AG08396 (cell line): ENCODE measurements at places on chromosomes 7 and 10.

GRCh38 chr7:16645593-16646471 lies at the start of the genes ANKMY2 and BZW2:
ANKMY2 (minus strand) TSS chr7:16645754; CDS start chr7:16645573, 181 bp downstream.
BZW2 (plus strand) TSS chr7:16646181; CDS start chr7:16665444, 19,263 bp downstream.
- DNase-seq = peak; percentile 97

- DNase-seq = no peak
Observed at GRCh38 chr7:2583798-2584580, 25.2 kb downstream of the IQCE start.

GRCh38 chr7:143104759-143105158 lies 27.1 kb upstream of the PIP start:
- DNase-seq = no peak

DNA sequence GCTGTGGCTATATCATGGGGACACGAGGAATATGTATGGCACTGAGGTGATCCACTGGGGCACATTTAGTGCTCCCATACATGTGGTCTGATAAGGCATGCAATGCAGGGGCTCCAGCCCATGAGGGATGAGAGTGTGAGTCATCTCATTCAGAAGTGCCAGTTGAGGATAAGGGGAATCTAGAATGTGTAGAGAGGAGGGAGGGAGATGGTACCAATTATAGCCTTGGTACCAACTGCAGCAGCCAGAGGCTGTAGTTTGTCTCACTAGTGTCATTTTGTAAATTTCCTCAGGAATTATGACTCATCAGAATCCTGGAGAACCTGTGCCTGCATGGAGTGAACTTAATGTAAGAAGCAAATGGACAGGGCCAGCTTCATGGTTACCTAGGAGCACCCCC lies 46.2 kb downstream of the LAMB4 start:
- DNase-seq = no peak

DNA sequence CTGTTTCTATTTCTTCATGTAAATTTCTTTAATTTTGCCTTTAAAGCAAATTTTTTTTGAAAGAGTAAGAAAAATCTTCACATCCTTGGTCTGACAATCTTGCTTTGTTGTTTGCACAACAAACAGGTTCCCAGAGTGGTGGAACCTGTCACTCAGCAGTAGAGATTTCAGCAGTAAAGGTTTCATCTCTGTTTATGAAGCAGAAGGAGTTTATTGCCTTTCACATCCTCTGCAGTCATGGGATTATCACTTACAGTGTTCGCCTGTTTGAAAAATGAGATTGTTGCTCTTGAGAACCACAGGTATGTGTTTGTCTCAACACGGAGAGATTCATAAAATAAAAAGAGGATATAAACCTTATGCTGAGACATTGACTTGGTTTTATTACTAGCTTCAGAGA lies 342.6 kb downstream of the IPMK start:
- no peak for DNase-seq

DNA sequence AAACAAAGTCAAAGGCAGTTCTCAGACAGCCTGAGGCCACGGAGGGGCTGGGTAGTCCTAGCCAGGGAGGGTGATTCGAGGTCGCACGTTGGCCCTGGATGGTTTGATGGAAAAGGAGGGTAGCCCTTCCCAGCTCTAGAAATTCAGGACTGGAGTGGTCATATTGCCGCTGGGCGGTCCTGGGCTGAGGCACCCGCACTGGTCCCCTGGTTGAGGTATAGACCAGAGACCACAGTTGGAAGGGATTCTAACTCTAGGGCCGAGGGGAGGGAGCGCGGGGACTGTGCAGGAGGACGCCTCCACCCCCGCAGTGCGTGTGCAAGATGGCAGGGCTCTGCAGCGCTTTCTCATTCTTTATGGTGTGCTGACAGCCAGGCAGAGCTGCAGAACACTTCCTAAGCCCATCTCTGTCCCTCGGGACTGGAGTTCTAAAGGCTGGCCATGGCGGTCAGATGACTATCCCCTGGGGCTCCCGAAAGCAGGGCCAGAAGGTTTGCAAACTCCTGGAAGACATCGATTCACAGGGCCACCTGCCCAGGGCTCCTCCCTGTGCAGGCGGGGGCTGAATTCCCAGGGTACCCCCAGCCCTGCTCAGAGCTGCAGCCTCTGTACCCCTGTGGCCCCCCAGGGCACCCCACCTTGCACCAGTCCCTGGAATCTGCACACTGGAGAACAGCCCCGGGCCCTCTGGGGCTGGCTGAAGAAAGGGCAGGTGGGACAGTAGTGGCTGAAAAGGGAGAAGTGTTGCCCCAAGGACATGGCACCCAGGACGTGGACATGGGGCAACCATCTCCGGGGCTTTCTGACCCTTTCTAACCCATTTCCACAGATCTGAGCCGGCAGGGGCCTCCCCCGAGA lies 51.0 kb upstream of the ELN start:
- no peak for DNase-seq

- DNase-seq = no peak
Observed at GRCh38 chr7:121452389-121452788, 56.3 kb upstream of the FAM3C start.

GRCh38 chr7:15081891-15082290 lies 179.3 kb upstream of the DGKB start:
- no peak for DNase-seq

DNA sequence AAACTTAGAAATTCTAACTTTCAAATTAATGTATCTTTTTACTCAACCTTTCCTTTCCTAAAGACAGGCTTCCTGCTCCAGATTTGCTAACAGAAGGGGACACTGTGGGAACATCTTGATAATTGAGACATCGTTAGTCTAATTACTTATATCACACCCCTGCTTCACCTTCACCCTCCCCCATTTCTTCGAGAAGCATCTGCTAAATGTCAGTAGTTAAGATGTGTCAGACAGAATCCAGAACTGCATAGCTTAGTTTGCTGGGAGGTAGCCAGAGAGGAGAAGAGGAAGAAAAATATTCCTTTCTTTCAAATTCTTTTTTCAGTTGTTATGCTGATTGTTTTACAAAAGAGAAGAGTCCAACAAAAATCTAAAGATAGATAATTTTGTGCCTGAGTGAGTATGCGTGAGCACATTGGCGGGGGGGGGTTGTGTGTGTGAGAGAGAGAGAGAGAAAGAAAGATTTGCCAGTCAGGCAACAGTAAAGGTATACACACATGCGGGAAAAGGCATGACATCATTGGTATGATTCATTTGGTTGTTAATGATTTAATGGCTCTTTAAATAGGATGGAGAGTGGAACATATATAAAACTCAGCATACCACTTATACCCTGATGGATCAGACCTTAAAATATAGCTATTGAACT lies 192.4 kb downstream of the PTN start:
- DNase-seq = peak; percentile 14

DNA sequence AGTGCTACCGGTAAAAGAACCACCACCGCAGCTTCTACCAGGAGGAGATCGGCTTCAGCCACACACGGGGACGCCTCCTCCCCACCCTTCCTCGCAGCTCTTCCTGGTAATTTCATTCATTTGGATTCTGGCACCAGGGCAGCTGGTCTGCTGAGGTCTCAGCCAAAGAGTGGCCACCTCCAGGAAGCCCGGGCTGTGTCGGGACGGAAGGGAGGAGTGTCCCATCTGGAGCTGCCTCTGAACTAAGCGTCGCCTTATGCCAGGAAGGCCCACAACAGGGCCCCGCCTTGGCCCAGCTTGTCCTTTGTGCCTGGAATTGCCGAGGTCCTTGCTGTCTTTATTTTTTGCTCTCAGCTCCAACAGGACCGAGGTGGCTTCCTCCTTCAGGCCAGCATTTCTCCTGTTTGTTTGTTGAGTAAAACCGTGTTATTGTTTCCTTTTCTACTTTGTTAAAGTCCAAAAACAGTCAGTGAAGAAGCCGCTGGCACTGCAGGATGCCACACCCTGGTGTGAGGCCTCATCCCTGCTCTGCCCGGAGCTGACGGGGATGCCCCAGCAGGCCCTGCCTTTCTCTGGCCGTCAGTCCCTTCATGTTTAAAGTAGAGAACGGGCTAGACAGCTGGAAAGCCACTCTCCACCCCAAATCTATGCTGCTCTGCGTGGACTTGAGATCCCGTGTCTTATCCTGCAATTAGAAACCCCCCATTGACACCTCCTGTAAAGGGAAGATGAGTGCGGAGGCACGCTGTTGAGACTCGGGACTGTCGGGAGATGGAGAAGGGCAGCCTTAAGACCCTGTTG lies 24.5 kb upstream of the TTYH3 start:
- DNase-seq = no peak
